ENCODE measurements at places on chromosomes 2 and 18.

- peak; percentile 54 for DNase-seq
These were observed 143.1 kb upstream of the TTC39C start for GRCh38 chr18:23871410-23871809.

DNA sequence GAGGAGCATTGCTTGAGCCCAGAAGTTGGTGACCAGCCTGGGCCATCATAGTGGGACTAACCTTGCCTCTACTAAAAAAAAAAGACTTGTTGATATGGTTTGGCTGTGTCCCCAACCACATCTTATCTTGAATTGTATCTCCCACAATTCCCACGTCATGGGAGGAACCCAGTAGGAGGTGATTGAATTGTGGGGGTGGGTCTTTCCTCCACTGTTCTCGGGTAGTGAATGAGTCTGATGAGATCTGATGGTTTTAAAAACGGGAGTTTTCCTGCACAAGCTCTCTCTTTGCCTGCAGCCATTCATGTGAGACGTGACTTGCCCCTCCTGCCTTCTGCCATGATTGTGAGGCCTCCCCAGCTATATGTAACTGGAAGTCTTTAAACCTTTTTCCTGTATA, 47.0 kb downstream of the PROC start:
- DNase-seq = no peak

- no peak for DNase-seq
These were observed 9.3 kb upstream of the SNORC start for GRCh38 chr2:232860593-232861241.

- no peak for DNase-seq
These were observed 1217.0 kb upstream of the ZEB2 start for GRCh38 chr2:145736871-145737270.

DNA sequence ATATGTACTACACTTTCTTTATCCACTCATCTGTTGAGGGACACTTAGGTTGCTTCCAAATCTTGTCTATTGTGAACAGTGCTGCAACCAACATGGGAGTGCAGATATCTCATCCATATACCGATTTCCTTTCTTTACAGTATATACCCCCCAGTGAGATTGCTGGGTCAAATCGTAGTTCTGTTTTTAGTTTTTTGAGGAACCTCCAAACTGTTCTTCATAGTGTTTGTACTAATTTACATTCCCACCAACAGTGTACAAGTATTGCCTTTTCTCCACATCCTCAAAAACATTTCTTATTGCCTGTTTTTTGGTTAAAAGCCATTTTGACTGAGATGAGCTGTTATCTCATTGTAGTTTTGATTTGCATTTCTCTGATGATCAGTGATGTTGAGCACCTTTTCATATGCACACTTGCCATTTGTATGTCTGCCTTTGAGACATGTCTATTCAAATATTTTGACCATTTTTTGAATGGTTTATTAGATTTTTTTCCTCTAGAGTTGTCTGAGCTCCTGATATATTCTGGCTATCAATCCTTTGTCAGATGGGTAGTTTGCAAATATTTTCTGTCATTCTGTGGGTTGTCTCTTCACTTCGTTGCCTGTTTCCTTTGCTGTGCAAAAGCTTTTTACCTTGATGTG, 12.2 kb downstream of the PLEK start:
- no peak for DNase-seq

- no peak for DNase-seq
These were observed 348.2 kb downstream of the MYCN start for GRCh38 chr2:16288371-16289112.

GRCh38 chr18:24930971-24931370, 421.0 kb downstream of the ZNF521 start:
- DNase-seq = no peak

DNA sequence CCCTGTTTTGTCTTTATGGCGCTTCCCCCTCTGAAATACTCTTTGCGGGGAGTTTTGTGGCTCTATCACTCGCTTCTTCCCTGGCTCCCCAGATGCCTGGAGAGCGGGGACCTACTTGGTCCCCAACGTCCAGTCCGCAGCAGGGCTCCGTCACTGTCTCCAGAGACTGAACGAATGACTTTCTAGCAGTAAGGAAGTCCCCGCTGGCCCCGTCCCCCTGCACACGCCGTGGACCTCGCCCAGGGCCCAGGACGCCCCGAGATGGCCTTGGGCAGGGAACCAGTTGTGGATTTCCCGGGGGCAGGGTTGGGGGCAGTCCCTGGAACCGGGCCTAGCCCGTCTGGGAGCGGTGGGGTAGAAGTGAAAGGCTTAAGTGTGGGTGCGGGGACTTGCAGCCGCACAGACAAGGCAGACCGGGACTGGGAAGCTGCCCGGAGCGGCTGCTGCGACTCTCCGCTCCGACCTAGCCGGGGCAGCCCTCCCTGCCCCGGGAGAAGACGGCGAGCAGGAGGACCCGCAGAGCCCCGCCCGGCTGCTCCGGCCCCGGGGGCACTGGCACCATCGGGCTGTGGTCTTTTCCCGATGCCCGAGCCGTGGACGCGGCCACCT, 821 bp upstream of the EPHA4 start:
- no peak for DNase-seq

- no peak for DNase-seq
These were observed 26.2 kb upstream of the TUBB6 start for GRCh38 chr18:12281861-12282260.

DNA sequence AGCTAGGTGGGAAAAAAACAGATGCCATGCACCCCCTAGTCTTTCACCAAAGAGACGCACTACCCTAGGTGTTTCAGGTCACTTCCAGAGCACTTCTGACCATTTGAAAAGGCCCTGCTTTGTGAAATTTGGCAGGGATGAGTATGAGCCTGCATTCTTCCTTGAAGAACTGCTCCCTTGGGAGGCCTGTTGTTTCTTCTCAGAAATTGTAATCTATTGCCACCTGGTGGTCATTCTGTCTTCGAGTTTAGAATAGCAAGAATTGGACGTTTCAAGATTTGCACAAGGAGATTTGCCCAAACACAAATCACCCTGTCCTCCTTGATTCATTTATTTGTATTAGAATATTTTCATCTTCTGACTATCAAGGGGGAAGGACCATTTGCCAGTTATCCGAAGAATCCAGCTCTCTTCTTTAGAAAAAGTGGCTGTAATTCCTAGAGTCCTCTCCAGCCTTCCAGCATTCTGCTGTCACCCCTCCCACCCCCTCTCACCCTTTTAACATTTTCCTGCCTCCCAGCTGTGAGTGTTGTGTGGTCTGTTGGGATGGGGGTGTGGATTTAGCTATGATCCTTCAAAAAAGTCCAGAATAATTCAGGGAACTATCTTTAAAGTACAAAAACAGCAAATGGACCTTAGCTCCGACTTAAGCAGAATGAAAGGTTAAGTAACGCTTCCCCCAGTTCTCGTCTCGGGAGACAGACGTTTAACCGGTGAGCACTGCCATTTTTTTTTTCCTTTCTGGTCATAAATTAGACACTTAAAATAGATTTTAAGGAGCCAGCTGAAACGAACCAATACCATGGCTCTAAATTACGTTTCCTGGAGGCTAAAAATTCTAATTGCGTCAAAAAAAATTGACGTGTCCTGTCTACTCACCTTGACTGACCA, 3.7 kb upstream of the GAD1 start:
- no peak for DNase-seq

GRCh38 chr2:126910637-126911036, 11.9 kb downstream of the TEX51 start:
- no peak for DNase-seq

DNA sequence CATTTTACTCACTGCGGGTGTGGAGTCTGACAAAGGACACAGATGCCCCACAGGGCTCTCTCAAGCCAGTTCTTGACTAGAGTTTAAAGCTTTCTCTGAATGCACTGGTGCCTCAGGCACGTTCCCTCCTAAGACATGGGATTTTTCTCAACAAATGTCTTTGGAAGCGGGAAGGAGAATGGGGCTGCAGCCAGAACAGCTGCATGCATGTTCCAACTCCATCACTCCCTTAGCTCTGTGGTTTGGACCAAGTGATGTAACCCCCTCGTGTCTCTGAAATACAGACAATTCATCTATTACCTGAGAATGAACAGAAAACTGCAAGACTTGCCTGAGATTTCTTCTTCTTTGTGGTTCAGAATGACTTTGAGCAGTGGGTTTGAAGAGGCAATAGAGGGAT, 141.7 kb upstream of the SERPINE2 start:
- no peak for DNase-seq

GRCh38 chr2:180001726-180002125, 5.4 kb downstream of the CWC22 start:
- no peak for DNase-seq

GRCh38 chr18:28174181-28174905, 2.6 kb downstream of the CDH2 start:
- DNase-seq = no peak

DNA sequence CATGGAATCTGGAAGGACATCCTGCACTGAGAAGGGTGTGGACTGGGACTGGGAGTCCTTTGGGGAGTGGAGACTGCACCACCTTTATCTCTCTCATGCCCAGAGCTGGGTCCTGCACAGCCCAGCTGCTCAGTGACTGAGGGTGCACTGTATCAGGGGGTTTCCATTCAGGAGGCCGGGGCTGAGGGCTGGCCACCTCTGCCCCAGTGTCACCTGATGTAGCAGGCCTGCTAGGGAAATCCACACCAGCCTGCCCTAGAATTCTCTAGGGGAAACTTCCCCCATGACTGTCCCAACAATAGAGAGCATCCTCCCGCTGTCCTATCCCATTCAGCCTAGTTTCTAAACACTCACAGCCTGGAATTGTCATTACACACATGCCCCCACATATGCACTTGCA, 116.7 kb downstream of the CTIF start:
- no peak for DNase-seq

DNA sequence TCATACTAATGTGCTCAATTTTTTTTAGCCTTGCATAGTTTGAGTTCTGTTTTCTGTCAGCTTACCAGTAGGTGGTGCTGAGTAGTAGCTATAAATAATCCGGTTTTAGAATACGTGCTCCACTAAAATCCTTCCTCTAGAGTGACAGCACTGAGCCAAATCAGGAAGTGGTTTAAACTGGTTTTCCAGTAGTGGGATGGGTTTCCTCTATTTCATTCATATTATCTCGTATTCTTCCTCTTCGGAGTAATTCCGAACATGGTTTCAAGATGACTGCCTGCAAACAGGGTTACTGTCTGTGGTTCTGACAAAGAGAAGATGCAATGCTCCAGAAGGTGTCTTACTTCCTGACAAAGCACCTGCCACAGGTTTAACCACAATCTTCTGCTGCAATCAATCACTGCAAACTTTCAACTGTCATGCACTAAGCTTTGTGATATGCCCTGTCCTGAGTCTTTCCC, 496.9 kb upstream of the VRK2 start:
- DNase-seq = no peak

DNA sequence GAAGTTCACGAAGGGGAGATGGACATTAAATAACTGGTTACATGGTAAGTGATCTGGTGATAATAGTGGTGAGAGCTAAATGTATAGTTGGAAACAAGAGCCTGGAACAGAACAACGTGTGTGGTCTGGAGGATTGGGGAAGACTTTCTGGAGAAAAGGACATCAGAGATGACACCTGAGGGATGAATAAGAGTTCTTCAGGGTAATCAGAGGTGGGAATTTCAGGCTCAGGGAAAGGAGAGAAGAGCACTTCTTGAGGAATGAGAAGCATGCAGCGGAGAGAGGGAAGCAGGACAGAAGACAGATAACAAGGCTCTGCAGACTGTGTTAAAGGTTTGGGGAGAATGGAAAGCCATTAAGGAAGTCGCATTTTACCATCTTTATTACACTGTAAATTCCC, 450.7 kb downstream of the TNS1 start:
- no peak for DNase-seq

DNA sequence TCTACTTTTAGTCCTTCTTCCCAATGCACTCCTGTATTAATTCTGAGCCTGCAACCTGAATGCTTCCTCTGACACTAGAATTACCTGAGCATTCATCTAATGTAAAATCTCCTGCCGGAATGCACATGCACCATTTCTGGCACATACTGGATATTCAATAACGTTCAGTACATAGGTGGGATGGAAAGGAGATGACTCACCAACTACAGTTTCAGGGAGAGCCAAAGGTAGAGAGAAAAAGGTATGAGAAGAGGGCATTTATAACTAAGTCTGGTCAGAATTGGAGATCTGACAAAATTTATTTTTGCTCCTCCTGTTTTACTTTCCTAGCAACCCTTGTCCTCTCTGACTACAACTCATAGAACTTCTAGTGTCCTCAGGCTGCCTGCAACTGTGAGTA, 1954.1 kb upstream of the CELF4 start:
- no peak for DNase-seq

DNA sequence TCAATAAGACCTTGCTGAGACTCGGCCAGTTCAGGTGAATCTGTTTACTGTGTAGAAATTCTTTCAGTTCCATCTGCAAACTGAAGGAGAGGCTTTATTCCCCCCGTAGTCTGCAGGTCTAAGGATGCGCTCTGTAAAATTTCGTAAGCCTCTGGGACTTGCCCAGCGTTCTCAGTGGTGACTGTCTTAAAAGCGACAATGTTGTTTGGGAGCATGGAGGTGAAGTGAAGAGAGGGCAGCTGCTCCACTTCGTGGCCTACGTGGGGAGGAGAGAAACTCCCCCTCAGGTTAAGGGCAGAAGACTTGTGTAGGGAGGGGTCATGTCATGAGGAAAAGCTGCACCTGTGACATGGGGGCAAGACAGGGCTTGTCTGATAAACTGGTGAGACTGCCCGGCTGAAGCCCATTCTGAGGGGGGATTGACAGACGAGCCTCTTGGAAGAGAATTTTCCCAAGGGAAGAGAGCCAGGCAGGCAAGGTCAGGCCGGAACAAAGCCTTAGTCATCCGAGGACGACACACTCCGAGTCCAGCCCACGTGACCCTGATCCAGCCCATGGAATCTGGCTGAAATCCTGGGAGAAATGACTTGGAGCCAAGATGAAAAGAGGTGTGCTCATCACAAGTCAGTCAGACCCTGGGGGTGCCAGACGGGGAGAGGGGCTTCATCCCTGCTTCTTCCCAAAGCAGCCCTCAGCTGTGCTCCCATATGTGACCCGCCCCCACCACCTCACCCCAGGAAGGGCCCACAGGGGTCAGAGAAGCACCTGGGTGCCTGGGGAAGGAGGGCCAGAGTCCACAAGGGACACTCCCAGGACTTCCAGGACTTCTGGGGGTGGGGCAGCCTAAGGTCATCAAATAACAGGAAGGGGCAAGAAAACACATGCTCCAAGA, 88.5 kb upstream of the SH3BP4 start:
- DNase-seq = no peak

- DNase-seq = no peak
These were observed 3.4 kb upstream of the DHRS9 start for GRCh38 chr2:169065864-169066517.

GRCh38 chr2:149464396-149464795, 123.2 kb downstream of the MMADHC start:
- no peak for DNase-seq

Measured in stimulated activated CD8-positive, alpha-beta memory T cell treated with anti-CD3 and anti-CD28 coated beads, Interleukin-4, amount 100 ng/mL, for 1 hour (primary cell).